ENCODE measurements at places on chromosomes 12 and 14. TPM values are rescaled to one million over a fixed set of nuclear protein-coding genes. Genes with fewer than 3 reads are reported as not detected.

- H3K27me3 ChIP-seq: no peaks in the 10 kb centered on the region
- H3K27ac ChIP-seq: no peak overlapping the region
- no peak overlapping the region for H3K4me3 ChIP-seq
- DNase-seq: no peak
- peaks cover 2% of the 10 kb centered on the region for H3K4me1 ChIP-seq
These were observed 147.2 kb downstream of the HELB start for GRCh38 chr12:66449531-66449930.

CALM1 gene
- total RNA-seq: 482 TPM

TAS2R9 gene
- total RNA-seq: not detected

- DNase-seq: no peak
- peaks cover 29% of the 10 kb centered on the region for H3K4me1 ChIP-seq
- H3K27me3 ChIP-seq: no peaks in the 10 kb centered on the region
- H3K27ac ChIP-seq: peak overlapping the region; percentile 22
- peaks cover 72% of the 10 kb centered on the region for H3K36me3 ChIP-seq
These were observed 29.6 kb downstream of the NUDT4 start for GRCh38 chr12:93407054-93407962.

DPPA3 gene
- total RNA-seq: not detected
